Breast epithelium (tissue), 4 donors: ENCODE measurements at places on chromosomes 6 and 20. TPM values are rescaled to one million over a fixed set of nuclear protein-coding genes. Genes with fewer than 3 reads are reported as not detected.

DNA sequence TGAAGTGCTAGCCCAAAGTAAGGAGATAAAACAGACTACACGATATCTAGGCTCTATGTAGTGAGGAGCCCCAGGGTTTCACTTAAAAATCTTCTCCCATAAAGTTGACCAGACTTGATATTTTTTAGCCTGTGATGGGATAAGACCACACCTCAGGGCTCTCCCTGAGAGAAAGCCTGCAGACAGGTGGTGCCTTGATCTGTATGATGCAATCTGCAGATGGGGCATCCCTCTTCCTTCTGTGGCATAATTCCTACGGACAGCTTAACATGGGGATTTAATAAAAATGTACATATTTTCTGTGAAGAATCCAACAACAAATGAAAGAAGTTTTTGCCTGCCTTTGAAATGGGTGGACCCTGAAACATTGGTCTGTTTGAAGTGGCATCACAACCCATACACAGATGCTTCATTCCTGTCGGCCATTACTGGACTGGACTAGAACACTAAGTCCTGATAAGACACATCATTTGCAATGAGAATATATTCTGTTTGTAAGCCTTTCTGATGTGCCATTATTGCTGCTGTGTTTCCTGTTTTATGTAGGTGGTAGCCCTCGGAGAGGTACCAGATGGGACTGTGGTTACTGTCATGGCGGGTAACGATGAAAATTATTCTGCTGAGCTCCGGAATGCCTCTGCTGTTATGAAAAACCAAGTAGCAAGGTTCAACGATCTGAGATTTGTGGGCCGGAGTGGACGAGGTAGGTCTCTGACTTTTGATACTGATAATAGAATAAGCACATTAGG is 53.8 kb upstream of the SUPT3H start:
- H3K27me3 ChIP-seq: no peaks in the 10 kb centered on the region
- no peaks in the 10 kb centered on the region for H3K36me3 ChIP-seq
- no peaks in the 10 kb centered on the region for H3K4me1 ChIP-seq

- no peaks in the 10 kb centered on the region for H3K36me3 ChIP-seq
- peak overlapping the region; percentile 70 for H3K27ac ChIP-seq
- no peaks in the 10 kb centered on the region for H3K4me1 ChIP-seq
- no peak overlapping the region for H3K4me3 ChIP-seq
Measured at GRCh38 chr6:150267686-150268561, 100.9 kb upstream of the IYD start.

- no peaks in the 10 kb centered on the region for H3K4me1 ChIP-seq
- no peaks in the 10 kb centered on the region for H3K27me3 ChIP-seq
- H3K27ac ChIP-seq: no peak overlapping the region
- H3K4me3 ChIP-seq: no peak overlapping the region
Measured at GRCh38 chr6:42405021-42405420, 46.7 kb downstream of the TRERF1 start.

DNA sequence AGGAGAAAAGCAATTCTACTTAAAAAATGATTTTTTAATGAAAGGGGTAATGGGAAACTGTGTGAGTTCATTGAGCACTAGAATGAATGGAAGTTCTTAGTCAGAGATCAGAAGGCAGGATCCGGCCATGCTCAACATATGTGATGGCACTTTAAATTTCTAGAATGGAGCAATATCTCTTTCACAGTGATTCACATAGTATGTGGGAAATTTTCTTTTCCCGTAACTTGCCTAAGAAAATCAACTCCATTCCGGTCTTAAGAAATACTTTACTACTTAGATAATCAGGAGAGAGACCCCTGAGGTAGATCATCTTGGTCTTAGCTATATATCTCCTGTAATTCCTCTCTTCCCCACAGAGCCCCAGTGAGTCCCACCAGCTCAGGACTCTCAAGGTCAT is 131.8 kb downstream of the SCML4 start:
- no peak overlapping the region for H3K4me3 ChIP-seq
- H3K4me1 ChIP-seq: no peaks in the 10 kb centered on the region
- no peak for DNase-seq
- H3K36me3 ChIP-seq: no peaks in the 10 kb centered on the region

- no peaks in the 10 kb centered on the region for H3K4me1 ChIP-seq
- no peak for DNase-seq
- H3K27me3 ChIP-seq: no peaks in the 10 kb centered on the region
- H3K4me3 ChIP-seq: no peak overlapping the region
Measured at GRCh38 chr20:10527781-10528180, 92.7 kb downstream of the SLX4IP start.

DNA sequence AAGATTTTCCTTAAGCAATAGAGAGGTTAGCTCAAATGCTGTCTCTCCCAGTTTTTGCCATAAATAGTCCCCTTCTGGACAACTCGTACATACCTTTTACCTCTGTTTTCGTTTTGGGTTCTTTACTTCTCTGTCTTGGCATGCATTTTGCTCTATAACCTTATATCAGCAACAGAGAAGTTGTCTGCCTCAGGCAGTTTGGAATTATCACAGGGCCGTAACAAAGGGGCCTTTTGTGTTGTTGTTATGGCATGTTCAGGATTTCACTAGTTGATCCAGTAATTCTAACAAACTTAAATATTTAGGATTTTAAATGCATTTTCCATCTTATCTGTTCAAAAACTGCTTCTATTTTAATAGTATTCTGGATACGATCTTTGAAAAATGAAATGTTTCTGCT is 259.8 kb downstream of the CD109 start:
- H3K4me1 ChIP-seq: no peaks in the 10 kb centered on the region
- H3K36me3 ChIP-seq: no peaks in the 10 kb centered on the region
- no peak overlapping the region for H3K27ac ChIP-seq
- no peak for DNase-seq
- H3K4me3 ChIP-seq: no peak overlapping the region

- no peaks in the 10 kb centered on the region for H3K27me3 ChIP-seq
- no peaks in the 10 kb centered on the region for H3K4me1 ChIP-seq
- DNase-seq: no peak
Measured at GRCh38 chr20:29878281-29878741, 1379.2 kb upstream of the DEFB115 start.

GRCh38 chr6:169780571-169781091 is 29.2 kb downstream of the ERMARD start:
- DNase-seq: no peak
- no peaks in the 10 kb centered on the region for H3K4me1 ChIP-seq
- H3K36me3 ChIP-seq: peaks cover 4% of the 10 kb centered on the region
- no peaks in the 10 kb centered on the region for H3K27me3 ChIP-seq
- no peak overlapping the region for H3K27ac ChIP-seq

DNA sequence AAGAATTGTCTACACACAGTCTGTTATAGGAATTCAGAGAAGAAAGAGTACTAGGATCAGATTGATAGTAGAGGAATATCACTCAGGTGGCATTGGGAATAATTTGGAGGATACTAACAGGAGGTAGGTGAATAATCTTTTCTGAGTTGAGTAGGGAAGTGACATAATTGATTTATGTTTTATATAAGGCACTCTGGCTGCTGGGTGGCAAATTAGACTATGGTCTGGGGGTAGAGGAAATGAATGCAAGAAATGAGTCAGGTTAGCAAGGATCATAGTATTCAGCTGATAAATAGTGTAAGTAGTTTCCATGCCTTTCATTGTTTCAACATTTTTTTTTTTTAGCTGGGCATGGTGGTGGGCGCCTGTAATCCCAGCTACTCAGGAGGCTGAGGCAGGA is 113.3 kb downstream of the CDKAL1 start:
- no peaks in the 10 kb centered on the region for H3K27me3 ChIP-seq
- no peaks in the 10 kb centered on the region for H3K36me3 ChIP-seq
- no peaks in the 10 kb centered on the region for H3K4me1 ChIP-seq
- no peak for DNase-seq

GRCh38 chr6:7737867-7738266 is 12.0 kb downstream of the BMP6 start:
- H3K27me3 ChIP-seq: no peaks in the 10 kb centered on the region
- no peaks in the 10 kb centered on the region for H3K4me1 ChIP-seq
- no peaks in the 10 kb centered on the region for H3K36me3 ChIP-seq
- no peak overlapping the region for H3K4me3 ChIP-seq

- no peaks in the 10 kb centered on the region for H3K4me1 ChIP-seq
- H3K36me3 ChIP-seq: no peaks in the 10 kb centered on the region
- DNase-seq: no peak
- peak overlapping the region; percentile 52 for H3K4me3 ChIP-seq
- H3K27ac ChIP-seq: peak overlapping the region; percentile 90
Measured at GRCh38 chr6:144006736-144007477, 1.2 kb downstream of the PLAGL1 start.

GRCh38 chr6:50905297-50905696 is 86.6 kb downstream of the TFAP2B start:
- no peaks in the 10 kb centered on the region for H3K4me1 ChIP-seq
- no peaks in the 10 kb centered on the region for H3K36me3 ChIP-seq
- H3K27me3 ChIP-seq: no peaks in the 10 kb centered on the region
- H3K4me3 ChIP-seq: no peak overlapping the region
- no peak overlapping the region for H3K27ac ChIP-seq

GRCh38 chr6:168124158-168124557 is 45.1 kb upstream of the FRMD1 start:
- H3K4me1 ChIP-seq: no peaks in the 10 kb centered on the region
- H3K36me3 ChIP-seq: no peaks in the 10 kb centered on the region
- H3K4me3 ChIP-seq: no peak overlapping the region
- H3K27me3 ChIP-seq: no peaks in the 10 kb centered on the region

- H3K36me3 ChIP-seq: no peaks in the 10 kb centered on the region
- no peak overlapping the region for H3K27ac ChIP-seq
- no peaks in the 10 kb centered on the region for H3K4me1 ChIP-seq
- no peaks in the 10 kb centered on the region for H3K27me3 ChIP-seq
- DNase-seq: no peak
- H3K4me3 ChIP-seq: no peak overlapping the region
Measured at GRCh38 chr6:113634352-113635163, 222.6 kb upstream of the MARCKS start.

DNA sequence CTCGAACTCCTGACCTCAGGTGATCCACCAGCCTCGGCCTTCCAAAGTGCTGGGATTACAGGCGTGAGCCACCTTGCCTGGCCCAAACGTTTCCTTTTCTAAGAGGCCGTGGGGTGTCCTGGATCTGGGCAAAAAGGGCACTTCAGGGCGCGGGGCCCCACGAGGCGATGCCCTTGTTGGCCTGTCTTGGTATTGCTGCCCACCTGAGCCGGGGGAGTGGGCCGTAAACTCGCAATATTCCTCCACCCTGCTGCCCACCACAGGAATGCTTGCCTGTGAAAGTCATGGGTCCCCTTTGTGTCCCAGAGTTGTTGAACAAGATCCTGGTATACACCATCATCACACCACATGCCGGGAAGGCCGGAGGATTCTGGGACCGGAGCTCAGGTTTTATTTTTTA is 49.0 kb downstream of the SSR1 start:
- no peak overlapping the region for H3K4me3 ChIP-seq
- no peaks in the 10 kb centered on the region for H3K27me3 ChIP-seq
- H3K27ac ChIP-seq: no peak overlapping the region
- peaks cover 2% of the 10 kb centered on the region for H3K4me1 ChIP-seq
- H3K36me3 ChIP-seq: no peaks in the 10 kb centered on the region

DNA sequence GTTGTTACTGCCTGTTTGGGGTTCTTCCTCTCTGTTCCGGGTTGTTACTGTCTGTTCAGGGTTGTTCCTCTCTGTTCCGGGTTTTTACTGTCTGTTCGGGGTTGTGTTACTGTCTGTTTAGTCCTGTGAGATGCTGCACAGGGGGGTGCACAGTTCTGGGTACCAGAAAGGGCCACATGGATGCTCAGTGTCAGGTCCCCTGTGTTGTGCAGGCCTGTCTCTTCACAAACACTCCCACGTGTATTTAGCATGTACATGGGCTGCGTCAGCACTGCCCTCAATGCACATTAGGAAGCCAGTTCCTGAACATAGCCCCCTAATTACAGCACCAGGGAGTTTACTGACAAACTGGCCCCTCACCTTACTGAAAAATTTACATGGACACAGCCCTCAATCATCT is 118.5 kb downstream of the DLL1 start:
- DNase-seq: no peak
- no peak overlapping the region for H3K27ac ChIP-seq
- H3K4me1 ChIP-seq: no peaks in the 10 kb centered on the region
- H3K4me3 ChIP-seq: no peak overlapping the region
- no peaks in the 10 kb centered on the region for H3K36me3 ChIP-seq

GRCh38 chr6:45378334-45378926 is 696 bp upstream of the SUPT3H start:
- H3K27me3 ChIP-seq: no peaks in the 10 kb centered on the region
- peak overlapping the region; percentile 97 for H3K27ac ChIP-seq
- no peaks in the 10 kb centered on the region for H3K4me1 ChIP-seq
- no peak for DNase-seq
- peak overlapping the region; percentile 65 for H3K4me3 ChIP-seq
- H3K36me3 ChIP-seq: no peaks in the 10 kb centered on the region

DNA sequence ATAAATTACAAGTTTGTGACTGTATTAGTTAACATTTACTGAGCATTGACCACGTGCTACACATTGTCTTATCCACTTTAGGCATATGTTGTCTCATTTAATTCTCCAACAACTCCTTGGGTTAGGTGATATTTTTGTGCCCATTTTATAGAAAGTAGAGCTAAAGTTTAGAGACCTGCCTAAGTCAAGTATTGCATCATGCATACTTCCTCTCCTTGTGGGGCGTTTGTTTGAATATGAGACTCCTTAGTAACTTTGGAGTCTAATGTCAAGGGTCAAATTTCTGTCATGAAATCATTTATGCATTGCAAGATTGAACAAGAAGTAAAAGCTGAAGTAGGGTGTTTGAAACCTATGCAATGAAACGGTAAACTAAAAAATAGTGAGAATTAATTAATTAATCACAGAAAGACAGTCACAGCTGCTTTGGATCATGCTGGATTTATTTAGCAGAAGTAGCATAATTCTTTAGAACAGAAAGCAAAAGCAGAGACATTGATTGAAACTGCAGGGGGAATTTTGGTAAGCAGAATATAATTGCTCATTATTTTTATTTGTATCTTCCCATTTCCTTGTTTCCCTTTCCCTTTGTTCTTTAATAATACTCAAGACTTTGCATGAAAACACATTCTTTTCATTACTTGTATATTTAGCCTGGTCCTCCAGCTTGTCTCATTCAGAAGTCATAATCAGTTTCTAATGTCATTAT is 1374.4 kb upstream of the GJE1 start:
- no peaks in the 10 kb centered on the region for H3K27me3 ChIP-seq
- H3K27ac ChIP-seq: no peak overlapping the region
- no peaks in the 10 kb centered on the region for H3K36me3 ChIP-seq
- H3K4me1 ChIP-seq: no peaks in the 10 kb centered on the region
- DNase-seq: no peak

Gene RIPOR3
- total RNA-seq: 35.5 TPM

Gene WFDC11
- not detected for total RNA-seq

Gene GMDS
- total RNA-seq: 29.2 TPM

Gene KIF25
- not detected for total RNA-seq

Gene FLRT3
- under 0.01 TPM for total RNA-seq

Gene AVP
- total RNA-seq: not detected

Gene TSPO2
- total RNA-seq: not detected

Gene PRPF6
- total RNA-seq: 67.5 TPM

Gene NHLRC1
- 2.7 TPM for total RNA-seq

Gene DDX39B
- total RNA-seq: 336 TPM

Gene CD93
- 36.5 TPM for total RNA-seq

Gene NDRG3
- total RNA-seq: 24.7 TPM

Gene LY6G6F
- not detected for total RNA-seq

Gene BMP6
- total RNA-seq: 3.5 TPM

Gene ULBP2
- 0.88 TPM for total RNA-seq

Gene CTAGE9
- not detected for total RNA-seq

Gene EPHA7
- total RNA-seq: 0.66 TPM

Gene OXT
- total RNA-seq: not detected

Gene SULF2
- total RNA-seq: 62.5 TPM
